ENCODE measurements at places on chromosomes 3 and 15. TPM values are rescaled to one million over a fixed set of nuclear protein-coding genes. Genes with fewer than 3 reads are reported as not detected.

NAALADL2 gene
- 18.4 TPM for total RNA-seq

FBLN2 gene
- total RNA-seq = 48.9 TPM

ISLR2 gene
- total RNA-seq = 1.1 TPM

CCR5 gene
- 2.4 TPM for total RNA-seq

ARHGAP31 gene
- 11.8 TPM for total RNA-seq

TMEM212 gene
- total RNA-seq = not detected

WDR93 gene
- total RNA-seq = not detected

TMC3 gene
- total RNA-seq = not detected

SERINC4 gene
- total RNA-seq = 0.29 TPM

ZMAT3 gene
- total RNA-seq = 9.3 TPM

RBP2 gene
- total RNA-seq = 0.76 TPM

LMAN1L gene
- total RNA-seq = 0.60 TPM

CCDC12 gene
- 45.0 TPM for total RNA-seq

ZPLD1 gene
- total RNA-seq = not detected

CCR9 gene
- total RNA-seq = not detected

TRPM1 gene
- not detected for total RNA-seq
